ENCODE measurements at places on chromosomes 2 and 18.
A peak's percentile ranks its signal among the peaks of the same experiment; 100 is the strongest.

DNA sequence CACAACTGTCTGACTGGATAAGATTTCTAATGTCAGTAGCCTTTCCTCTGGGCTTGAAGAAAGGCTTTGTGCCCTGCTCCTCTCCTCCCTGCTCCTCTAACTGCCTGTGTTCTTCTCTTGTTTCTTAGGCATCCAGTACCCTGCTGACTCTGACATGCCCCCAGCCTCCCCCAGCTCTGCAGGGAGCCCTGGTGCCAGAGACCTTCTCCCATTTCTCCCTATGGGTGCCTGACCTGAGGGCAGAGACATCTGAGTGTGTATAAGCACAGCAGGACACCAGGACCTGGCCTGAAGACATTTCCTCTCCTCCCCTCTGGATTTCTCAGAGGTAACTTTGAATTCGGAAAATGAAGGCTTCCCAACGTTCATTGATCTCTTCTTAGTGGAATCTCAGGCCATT, 23.6 kb downstream of the RNF144A start:
- DNase-seq: no peak

GRCh38 chr2:16406496-16407289, 258.9 kb downstream of the CYRIA start:
- DNase-seq: no peak

DNA sequence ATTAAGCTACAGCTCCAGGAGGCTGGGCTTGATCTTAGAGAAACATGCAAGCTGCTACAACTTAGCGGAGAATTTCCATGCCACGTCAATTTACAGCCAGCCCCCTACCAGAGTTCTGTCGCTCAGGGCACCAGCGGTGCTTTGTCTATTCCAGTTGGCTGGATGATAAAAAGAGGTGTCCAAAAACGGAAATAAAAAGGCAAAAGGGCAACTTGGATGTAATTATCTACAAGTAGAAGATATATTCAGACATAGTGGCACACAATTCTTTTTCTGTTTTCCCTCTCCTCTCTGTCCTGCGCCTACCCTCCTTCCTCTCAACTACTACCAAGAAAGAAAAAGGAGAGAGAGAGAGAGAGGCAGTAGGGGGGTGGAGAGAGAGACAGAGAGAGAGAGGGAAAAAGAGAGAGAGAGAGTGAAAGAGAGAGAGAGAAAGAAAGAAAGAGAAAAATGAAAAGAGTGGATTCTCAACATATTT, 363 bp upstream of the RFTN2 start:
- DNase-seq: no peak

DNA sequence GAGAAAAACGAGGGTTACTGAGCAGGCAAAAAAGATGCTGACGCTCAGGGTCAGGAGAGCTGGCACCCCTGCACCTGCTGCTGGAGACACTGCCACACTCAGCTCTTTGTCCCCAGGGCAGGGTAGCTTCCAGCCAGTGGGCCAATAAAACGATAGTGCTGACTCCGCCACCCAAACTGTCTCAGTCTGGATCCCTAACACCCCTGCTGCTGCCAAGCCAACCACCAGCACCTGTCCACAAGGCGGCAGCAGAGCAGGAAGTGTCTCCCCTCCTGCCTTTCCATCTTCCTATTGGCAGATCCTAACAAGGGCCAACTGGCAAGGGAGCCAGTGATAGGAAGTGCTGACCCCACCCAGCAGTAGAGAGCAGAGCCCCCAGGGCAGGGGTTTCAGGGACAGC, 531.5 kb upstream of the SALL3 start:
- DNase-seq: no peak

GRCh38 chr18:43134876-43135275, 19.4 kb upstream of the RIT2 start:
- DNase-seq: no peak

GRCh38 chr2:143420313-143420712, 291.1 kb downstream of the ARHGAP15 start:
- DNase-seq: no peak

DNA sequence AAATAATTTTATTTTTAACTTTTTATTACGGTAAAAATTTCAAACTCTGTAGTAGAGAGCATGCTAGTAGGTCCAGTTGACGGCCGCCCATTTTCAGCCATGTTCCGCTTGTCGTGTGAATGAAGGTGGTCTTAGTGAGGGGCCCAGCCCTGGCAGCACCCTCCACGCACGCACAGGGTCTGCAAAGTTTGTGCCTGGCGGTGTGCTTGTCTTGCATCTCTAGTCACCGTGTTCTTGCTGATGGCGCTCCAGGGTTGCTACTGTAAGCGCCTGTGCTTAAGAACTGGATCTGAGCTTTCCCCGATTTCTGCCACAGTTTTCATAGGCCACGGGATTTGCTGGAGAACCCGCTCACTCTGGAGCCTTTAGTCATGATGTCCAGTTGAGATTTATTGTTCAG, 28.9 kb downstream of the LDLRAD4 start:
- DNase-seq: no peak

DNA sequence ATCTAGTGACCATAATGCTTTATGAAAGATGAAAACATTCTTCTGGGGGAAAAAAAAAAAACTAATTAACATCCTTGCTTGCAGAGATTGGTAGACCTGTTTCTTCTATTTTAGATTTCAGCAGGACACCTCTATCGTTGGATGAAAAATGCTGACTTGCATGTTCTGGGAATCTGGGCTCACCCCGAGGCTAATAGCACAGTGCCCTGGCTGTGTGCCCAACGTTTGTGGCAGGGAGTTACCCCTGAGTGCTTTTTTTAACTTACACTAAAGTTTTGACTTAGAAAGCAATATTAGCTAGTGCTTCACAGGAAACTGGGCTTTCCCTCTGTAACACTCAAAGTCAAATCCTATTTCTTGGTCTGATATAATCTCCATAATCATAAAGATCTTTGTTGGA, 233.2 kb downstream of the SLC8A1 start:
- peak; percentile 4 for DNase-seq

DNA sequence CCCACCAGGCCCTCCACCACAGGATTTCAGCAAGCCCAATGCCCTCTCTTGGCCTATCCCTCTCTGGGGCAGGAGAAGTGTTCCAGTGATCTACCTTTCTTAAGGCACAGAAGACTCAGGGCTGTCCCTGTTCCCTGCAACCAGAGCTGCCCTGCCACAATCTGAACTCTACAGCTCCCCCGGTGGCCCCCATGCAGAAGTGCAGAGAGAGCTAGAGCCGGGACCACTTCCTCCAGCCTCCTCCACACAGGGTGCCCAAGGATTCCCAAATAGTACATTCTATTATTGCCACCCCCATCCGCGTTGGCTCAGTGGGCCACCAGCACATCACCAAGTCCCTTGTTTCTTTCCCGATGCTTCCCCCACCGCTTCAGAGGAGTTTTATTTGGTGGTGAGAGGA, 114.8 kb upstream of the PTPRM start:
- peak; percentile 50 for DNase-seq

DNA sequence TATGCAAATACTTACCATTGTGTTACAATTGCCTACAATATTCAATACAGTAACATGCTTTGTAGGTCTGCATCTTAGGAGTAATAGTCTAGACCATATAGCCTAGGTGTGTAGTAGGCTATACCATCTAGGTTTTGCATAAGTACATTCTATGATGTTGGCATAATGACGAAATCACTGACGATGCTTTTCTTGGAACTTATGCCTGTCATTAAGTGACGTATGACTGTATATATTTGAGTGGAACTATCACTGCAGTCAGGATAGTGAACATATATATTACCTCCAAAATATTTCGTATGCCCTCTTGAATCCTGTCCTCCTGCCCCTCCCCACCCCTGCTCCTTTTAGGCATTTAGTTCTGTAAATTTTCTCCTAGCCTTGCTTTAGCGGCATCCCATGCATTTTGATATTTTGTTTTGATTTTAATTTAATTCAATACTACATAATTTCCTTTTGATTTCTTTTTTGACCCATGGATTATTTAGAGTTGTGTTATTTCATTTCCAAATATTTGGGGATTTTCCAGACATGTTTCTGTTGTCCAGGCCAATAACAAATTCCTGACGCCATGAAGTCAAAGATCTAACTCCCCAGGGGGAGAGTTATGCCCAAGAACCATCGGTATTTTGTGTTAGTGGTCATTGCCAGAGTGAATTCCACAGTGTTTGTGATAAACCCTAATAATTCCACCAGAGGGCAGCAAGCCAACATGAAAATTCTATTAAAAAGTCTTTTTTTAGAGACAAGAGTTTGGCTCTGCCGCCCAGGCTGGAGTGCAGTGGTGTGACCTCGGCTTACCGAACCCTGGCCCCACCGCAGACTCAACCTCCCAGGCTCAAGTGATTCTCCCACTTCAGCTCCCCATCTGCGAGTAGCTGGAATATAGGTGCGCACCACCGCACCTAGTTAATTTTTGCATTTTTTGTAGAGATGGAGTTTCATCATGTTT, 24.2 kb upstream of the CASP8 start:
- peak; percentile 90 for DNase-seq

- peak; percentile 9 for DNase-seq
These were observed 101.4 kb downstream of the WDPCP start for GRCh38 chr2:63486861-63487290.

GRCh38 chr2:28233164-28233676, 159.4 kb upstream of the FOSL2 start:
- no peak for DNase-seq

DNA sequence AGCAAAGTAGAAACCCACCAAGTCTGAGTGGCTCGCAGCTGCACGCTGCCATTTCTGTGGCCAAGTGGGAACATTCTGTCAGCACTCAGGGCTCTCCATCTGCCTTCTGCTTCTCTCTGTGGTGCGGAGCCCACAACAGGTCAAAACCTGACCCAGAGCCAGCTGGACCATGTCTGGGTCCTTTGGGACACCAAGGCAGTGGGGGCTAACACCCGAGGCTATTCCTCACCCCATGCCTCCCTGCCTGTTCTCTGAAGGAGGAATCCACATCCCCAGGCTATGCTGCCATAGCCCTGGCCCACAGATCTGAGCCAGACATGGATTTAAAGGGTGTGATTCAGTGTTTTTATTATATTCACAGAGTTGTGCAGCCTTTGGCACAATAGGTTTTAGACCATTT, 86.4 kb downstream of the SNTG2 start:
- DNase-seq: no peak

GRCh38 chr2:86068136-86068588, 37.5 kb downstream of the POLR1A start:
- DNase-seq: peak; percentile 26

- DNase-seq: no peak
These were observed 239.1 kb downstream of the ICOS start for GRCh38 chr2:204175552-204176271.

GRCh38 chr2:108625828-108626195, 91.5 kb downstream of the LIMS1 start:
- no peak for DNase-seq

DNA sequence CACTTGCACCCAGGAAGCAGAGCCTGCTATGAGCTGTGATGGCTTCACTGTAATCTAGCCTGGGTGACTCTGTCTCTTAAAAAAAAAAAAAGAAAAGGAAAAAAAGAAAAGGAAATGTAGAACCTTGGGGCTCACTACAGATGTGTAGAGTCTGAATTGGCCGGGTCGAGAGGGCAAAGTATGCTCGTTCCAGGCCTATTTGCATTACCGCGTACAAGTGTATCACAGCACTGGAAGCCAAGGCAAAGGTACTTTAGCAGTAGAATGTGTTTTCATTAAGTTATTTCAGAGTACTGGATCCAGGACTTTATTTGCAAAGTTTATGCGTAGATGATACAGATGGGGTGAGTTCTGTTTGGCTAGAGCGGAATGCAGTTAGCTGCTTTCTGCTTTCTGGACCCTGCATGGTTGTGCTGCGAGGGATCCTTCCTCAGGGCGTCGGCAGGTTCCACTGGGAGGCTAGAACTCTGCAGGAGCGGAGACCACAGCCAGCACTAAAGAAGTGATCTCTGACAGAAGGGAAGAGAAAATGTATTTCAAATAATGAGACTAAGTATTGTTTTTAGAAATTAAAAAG, 51.8 kb downstream of the LDLRAD4 start:
- no peak for DNase-seq

GRCh38 chr18:8721094-8721669, 15.8 kb downstream of the MTCL1 start:
- DNase-seq: no peak

GRCh38 chr2:231300722-231301076, 94.8 kb upstream of the B3GNT7 start:
- DNase-seq: peak; percentile 13

DNA sequence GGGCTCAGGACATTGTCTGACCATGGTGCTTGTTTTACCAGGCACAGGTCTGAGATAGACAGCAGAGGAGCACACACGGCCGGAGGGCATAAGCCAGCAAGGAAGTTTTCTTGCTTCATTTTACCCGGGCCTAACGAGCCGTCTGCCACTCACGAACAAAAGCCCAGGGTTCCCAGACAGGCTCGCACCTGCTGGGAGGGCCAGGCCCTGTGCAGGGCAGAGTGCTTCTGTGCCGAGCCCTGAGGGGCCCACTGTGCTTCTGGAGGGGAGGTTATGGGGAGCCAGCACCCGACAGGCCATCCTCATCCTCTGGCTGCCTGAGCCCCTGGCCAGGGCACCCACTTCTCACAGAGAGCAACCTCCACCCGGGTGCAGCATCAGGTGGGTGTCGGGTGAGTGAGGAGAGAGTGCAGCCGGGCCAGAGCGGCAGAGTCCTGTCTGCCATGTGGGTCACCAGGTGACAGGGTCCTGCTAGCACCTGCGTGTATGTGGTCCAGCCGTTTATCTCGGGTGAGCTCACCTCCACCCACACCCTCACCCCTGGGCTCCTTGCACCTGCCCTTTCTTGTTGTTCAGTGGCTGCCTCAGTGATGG, 297.9 kb downstream of the NDUFA10 start:
- DNase-seq: no peak

GRCh38 chr18:65752625-65753325, 2.0 kb downstream of the CDH7 start:
- no peak for DNase-seq

DNA sequence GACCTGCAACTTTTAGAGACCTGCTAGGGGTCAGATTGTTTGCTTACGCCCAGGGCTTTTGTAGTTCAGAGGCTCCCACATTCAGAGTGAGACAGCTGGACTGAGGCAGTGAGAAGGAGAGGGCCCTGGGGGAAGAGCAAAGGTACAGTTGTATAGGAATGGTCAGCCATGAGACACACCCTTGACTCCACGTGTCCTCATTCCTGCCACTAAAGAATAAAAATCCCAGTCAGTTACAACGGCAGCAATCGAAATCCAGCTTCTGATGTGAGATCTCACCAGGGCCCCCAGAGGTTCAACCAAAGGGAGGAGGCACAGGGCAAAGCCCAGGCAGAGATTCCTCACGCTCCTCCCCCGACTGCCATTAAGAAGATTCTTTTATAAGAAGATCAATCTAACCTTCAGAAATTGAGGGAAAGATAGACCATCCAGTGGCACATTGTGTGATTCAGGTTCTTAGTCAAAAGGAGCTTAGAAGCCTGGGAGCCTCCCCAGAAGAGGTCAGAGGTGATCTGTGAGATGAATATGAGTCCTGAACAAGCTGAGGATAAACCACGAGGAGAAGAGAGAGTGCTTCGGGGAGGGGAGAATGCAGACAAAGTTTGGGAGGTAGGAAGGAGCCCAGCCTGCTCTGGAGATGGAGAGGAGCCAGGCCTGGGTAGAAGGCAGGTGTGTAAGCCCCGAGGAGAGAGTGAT, 317.0 kb downstream of the CYP26B1 start:
- no peak for DNase-seq

DNA sequence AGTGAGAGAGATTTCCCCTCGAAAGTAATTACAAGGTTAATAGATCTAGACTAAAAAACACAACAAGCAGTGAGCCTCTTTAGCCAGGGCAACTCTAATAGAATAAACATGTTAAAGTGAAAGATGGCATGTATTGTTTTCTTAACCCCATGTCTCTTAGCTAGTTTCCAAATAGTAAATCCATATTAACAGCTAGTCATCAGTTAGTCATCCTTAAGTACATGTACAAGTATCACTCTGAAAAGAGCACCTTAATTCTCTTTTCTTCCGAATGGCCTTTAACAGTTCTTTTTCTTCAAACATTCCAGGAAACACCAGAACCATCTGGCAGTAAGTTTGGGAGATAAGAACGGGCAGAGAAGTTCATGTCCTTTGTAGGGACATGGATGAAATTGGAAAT, 1480.0 kb downstream of the LRP1B start:
- no peak for DNase-seq

Data from suppressor macrophage (primary cell).